ENCODE measurements at places on chromosomes 4 and X.

- no peak for DNase-seq
Measured at GRCh38 chr4:65831828-65832227, 161.5 kb upstream of the EPHA5 start.

DNA sequence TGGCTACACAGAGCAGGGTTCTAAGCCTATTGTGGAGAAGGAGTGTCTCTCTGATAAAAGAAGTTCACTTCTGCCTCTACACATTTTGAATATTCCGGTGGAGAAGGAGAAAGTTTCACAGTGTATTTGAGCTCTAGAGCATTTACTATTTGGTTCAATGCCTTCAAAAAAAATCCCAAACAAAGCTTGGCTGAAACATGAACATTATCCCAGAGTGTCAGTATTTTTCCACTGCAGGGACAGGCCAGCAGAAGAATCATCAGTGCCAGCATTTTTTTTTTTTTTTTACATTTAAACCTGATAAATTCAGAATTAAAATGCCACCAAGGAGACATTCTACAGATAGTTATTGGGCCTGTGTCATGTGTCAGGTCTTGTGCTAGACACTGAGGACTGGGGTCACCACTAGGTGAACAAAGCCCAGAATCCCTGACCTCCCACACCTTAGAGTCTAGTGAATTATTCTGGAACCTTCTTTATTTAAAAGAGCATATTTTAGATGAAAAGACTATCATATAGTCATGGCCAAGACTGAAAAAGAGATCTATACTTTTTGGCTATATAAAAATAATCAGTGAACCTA, 48.0 kb upstream of the NAP1L5 start:
- no peak for DNase-seq

- DNase-seq, result no peak
Measured at GRCh38 chr4:10810411-10810810, 125.8 kb upstream of the CLNK start.

DNA sequence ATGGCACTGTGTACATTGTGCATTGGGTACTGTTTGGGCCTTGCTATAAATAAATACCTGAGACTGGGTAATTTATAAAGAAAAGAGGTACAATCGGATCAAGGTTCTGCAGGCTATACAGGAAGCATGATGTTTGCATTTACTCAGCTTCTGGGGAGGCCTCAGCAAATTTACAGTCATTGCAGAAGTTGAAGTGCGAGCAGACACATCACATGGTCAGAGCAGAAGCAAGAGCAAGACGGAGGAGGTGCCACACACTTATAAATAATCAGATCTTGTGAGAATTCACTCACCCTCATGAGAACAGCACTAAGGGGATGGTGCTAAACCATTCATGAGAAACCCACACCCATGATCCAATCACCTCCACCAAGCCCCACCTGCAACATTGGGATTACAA, 505.0 kb downstream of the ARAP2 start:
- DNase-seq, result no peak

GRCh38 chr4:1285790-1286553, 3.7 kb upstream of the MAEA start:
- DNase-seq, result peak; percentile 68

DNA sequence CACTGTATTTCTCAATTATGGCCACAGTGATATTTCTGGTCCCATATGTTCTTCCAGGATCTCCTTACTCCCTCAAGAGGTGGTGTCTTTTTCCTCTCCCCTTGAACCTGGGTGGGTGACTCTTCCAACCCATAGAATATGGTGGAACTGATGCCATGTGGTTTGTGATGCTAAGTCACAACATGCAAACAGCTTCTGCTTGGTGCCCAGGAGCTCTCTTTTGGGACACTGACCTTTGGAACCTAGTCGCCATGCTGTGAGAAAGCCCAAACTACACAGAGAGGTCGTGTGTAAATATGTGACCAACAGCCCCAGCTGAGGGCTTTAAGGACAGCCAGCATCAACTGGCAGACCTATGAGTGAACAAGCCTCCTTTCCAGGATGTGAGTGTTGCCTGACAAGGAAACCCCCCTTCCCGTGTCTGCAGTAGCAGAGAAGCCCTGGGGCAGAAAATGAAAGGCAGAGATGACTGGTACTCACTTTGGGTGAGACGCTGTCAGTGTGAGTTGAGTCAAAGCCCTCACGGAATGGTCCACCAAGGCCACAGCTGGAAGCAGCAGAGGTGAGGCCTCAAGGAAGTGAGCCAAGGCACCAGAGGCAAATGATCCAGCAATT, 223.4 kb downstream of the BCOR start:
- DNase-seq, result no peak

DNA sequence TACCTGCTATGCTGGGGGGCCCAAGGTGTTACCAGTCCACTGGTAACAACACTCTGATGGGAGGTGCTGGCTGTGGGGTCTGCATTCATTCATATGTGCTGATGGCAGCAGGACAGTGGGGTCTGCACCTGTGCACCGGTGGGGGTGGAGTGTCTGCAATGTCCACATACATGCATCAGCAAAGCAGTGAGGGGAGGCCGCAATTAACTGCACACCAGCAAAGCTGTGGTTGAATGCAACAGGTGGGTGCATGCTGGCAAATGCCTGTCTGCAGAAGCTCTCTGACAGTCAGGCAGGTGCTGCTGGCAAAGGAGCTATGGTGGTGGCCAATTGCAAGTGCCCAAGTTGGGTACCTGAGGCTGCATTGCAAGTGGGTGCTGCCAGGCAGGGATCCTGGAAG, 426.5 kb upstream of the FMR1 start:
- DNase-seq, result no peak

DNA sequence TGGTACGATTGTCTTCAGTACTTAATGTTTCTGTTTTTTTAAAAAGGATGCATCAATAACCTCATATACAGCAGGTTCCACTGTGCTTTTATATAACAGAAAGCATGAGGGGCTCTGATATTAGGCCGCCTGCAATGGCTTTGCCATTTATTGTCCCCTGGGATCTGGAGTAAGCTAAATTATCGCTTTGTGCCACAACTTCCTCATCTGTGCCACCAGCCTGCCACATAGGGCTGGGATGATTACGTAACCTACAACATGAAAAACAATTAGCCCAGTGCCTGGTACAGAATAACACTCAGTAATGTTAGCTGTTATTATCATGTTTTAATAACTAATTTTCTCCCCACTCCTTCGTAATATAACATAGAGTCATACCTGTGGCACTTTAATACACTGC, 65.5 kb upstream of the TRIM2 start:
- peak; percentile 89 for DNase-seq

- DNase-seq, result no peak
Measured at GRCh38 chr4:60757986-60758680, 442.0 kb upstream of the ADGRL3 start.

DNA sequence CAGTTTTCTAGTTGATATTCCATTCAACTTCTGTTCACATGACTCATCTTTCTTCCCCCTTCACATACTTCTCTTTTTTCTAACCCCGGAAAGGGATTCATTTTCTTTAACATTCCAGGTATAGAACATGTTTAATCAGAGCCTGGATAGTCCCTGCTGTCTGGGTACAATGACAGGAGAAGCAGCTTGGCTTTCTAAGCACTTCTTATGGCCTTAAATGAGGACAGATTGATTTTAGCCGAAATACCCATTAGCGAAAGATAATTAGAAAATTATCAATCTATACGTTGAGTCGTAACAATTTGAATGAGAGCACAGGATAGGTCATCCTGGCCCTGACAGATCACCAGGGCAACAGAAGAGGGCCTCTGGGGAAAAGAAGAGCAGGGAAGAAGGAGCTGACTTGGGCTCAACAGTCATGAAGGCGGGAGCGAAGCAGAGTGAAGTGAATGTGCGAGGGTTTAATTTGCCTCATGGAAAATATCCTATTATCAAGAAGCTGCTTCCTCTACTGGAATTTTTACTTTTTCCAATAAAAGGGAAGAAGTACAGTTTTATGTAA, 62.2 kb downstream of the PPP1R2C start:
- no peak for DNase-seq
